ENCODE measurements at places on chromosomes 12 and 14.

GRCh38 chr14:77872983-77873382, 73.1 kb downstream of the ADCK1 start:
- no peak for DNase-seq

DNA sequence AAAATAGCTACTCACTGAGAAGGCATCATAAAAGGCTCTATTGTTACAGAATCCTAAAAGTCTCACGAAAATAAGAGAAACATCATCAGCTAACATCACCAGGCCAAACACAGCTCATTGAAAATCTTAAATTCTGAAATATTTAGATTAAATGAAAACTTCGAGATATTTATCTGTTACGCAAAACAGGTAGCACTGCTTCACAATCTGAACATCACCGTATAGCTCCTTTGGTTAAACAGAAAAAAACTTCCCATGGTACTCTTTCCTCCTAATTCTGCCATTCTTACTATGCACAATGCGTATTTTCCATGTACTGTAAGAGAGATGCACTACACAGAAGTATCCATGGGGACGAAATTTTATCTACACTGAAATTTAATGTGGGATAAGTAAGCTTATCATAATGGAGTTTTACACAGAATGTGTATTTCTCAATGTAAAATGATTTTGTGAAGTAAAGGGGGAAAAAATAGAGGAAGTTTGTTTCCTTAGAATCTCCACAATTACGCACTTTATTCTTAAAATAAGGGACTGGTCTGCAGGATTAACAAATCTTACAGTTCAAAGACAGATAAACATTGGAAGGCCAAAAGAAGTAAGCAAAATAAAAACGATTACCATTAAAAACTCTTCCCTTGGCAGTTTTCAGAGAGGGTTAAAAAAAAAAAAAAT, 1.9 kb downstream of the SGPP1 start:
- no peak for DNase-seq

- DNase-seq: no peak
These were observed 17.2 kb upstream of the OAS2 start for GRCh38 chr12:112961074-112961473.

- DNase-seq: no peak
These were observed 295.8 kb downstream of the IPO8 start for GRCh38 chr12:30399859-30400258.
